ENCODE measurements at places on chromosomes 13 and 19.
A peak's percentile ranks its signal among the peaks of the same experiment; 100 is the strongest.

DNA sequence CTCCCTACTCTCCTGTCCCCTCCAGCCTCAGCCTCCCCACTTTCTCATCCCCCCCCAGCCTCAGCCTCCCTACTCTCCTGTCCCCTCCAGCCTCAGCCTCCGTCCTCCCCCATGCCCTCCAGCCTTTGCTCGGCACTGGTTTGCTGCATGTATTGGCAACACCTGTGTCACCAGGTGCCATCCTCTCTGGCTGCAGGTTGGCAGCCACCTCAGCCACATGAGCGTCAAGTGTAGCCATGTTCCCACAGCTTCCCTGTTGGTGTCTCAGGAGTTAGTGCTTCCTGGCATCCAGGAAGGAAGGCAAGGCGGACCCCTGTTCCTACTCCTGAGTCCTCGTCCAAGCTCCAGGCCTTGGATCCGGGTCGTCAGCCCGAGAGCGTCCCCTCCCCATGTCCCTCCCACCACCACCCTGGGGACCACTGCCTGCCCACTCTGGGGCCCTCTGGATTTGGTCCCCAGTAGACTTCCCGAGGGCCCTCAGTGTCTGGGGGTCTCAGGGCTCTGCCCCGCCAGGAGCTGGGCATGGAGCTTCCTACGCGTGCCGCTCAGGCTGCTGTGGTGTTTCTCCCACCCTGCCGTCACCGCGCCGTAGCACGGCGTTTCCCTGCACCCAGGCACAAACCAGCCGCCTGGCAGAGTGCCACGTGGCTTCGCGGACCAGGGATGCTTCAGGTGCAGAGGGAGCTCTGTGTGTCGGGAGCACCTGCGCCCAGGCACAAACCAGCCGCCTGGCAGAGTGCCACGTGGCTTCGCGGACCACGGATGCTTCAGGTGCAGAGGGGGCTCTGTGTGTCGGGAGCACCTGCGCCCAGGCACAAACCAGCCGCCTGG, 128.3 kb upstream of the MCF2L start:
- no peak for DNase-seq

- DNase-seq: peak; percentile 54
These were observed 31.5 kb upstream of the ZNF766 start for GRCh38 chr19:52237771-52238400.

GRCh38 chr19:58575183-58576041, 2.3 kb upstream of the MZF1 start:
- peak; percentile 85 for DNase-seq

DNA sequence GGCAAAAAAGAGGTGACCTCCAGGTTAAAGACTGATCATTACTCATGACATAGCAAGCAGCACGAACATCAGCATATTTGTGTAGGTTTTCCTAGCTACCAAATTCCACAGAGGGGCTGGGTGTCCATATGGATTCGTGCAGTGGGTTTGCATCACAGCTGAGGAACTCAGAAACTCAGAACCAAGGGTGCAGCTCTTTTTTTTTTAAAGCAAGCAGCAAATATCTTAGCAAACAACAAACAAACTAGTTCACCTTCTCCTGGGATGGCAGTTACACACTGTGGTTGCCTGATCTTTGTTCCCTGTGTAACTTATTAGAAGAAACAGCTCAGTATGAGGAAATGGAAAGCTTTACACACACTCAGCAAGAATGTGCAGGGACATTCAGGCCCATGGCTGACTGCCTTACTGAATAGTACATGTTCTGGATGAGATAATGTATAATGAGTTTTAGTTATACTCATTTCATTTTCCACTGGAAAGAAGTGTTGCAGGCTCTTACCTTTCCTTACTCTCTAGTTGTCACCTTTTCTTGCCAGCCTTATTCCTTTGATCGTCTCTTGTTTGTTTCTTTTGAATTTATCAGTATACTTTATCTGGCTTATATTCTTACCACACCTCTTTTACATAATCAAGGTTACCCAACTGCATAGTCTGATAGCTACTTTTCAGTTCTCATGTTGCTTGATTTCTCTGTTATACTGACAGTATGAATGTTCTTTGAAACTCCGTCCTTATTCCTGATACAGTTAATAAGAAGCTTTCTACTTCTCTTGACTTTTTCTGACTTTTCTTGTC, 4.3 kb downstream of the NDFIP2 start:
- DNase-seq: peak; percentile 21

DNA sequence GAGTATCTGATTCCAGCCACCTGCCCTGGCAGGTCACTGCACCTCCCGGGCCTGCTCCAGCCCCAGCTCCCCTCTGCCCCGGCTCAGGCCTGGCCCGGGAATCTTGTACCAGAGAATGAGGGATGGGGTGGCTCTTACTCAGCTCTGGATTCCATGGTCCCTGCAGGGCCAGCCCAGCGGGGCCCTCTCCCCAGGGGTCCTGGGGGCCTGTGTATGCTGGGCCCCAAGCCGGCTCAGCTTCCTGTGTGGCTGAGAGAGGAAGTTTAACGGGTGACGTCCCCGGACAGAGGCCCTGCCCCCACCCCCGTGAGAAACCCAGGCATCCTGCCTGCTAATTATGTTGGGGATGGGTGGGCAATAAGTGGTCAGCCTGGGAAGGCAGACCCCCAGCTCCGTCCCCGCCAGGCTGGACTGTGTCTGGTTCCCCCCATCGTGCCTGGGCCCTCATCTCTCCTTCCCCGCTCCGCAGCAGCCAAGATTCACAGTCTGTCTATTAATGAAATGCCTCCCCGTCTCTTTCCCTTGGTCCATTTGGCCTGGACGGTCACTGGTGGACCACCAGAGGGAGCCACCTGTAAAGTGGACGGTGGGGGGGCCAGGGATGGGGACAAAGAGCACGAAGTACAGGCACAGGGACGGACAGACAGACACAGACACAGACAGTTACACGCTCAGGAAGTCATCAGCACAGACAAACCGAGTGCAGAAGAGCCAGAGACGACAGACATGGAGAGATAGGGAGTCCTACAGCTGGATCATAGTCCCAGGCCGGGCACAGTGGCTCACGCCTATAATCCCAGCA, at the start of gene DENND1C:
Gene DENND1C, minus strand, starts transcription at position 247 of the 802 bp plus-strand sequence. Its CDS starts 92 bp downstream, at position 155.
- peak; percentile 75 for DNase-seq
